ENCODE measurements at places on chromosomes 3 and 15.
A peak's percentile ranks its signal among the peaks of the same experiment; 100 is the strongest.

- no peak for DNase-seq
Measured at GRCh38 chr15:89495638-89496145, 691 bp downstream of the RHCG start.

DNA sequence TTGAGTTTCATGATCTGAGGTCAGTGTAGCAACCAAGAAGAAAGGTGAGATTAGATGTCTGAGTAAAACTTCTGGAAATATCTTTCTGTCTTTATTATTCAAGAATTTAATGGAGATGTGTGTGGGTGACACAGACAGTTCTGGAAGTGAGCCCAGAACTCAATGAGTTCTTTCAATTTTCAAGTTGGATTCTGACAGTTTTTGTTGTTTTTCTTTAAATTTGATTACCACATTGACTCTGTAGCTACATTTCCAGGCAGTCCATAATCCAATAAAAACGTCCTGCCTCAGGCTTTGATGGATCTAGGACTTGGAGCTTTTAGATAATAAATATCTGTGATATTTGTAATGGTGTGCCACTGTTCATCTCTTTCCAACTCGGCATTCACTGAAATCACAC is 3.9 kb upstream of the PARP14 start:
- no peak for DNase-seq

- no peak for DNase-seq
Measured at GRCh38 chr15:68789534-68790241, 31.0 kb downstream of the ANP32A start.

DNA sequence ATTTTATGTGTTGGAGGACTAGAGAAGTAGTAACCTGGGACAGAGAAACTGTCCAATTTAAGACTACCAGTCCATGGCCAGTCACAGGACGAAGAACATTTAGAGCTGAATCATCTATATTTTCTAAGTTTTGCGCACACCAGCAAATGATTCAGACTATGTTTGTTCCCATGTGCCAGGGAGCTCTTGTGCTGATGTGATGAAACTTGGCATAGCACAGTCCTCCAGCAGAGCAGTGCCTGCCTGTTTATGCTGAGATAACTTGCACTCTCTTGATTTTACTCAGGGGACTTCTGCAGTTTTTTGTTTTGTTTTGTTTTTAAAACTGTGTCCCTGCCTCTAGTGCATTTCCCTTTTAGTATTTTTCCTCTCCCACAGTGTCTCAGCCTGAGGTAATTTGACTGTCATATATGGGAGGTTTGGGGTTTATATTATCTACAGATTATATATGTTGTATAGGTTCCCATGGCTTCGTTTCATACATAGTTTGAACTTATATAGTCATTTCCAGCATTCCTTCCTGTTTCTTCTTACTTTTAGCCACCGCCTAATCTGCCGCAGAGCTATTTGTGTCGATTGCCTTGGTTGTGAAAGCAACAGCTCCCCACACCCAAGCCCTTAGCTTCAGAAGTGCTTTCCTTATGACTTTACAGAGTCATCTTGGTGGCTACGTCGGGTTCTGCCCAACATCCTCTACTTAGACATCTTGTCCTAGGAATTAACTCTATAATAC is 45.5 kb downstream of the PPM1L start:
- DNase-seq: peak; percentile 69

DNA sequence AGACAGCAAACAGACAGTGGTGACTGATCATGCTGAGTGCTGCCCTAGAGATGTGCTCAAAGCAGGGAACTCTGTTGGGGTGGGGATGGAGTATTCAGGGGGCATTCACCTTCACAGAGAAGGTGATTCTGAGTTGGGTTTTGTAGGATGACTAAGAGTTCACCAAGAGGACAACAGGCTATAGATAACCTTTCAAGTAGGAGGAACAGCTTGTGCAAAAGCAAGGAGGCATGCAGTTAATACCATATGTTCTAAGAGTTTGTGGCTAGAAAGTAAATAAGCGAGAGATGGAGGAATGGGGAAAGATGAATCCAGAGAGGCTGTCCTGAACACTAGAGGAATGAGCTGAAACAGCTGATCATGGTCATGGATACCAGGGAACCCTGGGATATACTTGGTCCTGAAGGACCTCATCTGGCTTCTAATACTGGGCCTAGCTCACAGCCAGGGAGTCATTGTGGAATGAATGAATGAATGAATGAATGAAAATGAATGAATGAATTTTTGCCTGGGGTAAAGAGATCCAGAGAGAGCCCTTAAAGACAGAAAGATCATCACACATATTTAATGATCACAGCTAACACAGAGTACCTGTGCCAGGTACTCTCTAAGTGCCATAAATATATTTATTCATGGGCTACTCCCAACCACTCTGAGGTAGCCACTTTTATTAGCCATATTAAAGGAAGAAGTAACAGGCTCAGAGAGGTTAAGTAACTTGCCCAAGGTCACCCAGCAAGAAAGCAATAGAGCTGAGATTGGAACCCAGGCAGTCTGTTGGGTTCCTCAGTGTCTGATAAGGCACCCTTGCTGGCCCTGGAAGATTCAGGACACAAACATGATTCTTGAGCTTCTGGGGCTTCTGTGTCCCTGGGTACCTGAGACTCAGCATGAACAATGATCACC is 22.0 kb downstream of the SMAD6 start:
- no peak for DNase-seq

- no peak for DNase-seq
Measured at GRCh38 chr3:12961007-12961696, 112.1 kb downstream of the IQSEC1 start.

All from stimulated activated effector memory CD8-positive, alpha-beta T cell treated with anti-CD3 and anti-CD28 coated beads, Interleukin-12 subunit alpha, Interleukin-12 subunit beta, amount 100 ng/mL, for 72 hours (primary cell).